NCI-H1417 treated with DMSO at 0.1 percent for 48 hours (cell line): ENCODE measurements at places on chromosomes 4 and X.

DNA sequence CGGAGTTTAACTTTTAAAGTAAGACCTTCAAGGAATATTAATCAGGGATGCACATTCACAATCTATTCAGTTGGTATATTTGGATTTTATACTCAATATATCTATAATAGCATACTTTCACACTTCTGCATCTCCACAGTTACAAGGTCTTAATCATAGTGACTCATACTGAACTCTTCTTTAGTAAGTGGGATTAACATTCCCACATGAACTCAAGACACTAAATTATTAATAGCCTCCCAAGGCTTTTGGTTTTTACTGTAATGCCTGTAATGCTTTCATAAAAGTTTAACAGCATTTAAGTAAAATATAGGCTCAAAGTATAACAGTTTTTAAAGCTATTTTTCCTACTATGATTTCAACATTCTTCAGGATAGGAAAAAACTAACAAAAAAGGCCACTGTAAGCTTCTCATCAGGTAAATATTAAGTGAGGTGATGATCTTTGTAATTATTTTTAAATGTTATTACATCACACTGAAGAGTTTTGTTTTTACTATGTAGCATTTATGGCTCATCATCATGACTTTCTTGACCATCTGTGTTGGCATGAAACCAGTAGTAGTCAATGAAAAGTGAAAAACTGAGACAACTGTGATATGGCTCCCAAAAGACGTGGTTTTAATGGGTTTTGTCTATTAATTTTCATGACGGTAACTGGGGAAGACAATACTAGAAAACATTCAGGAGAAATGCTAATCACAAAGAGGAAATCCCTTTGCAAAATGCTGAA, 91.5 kb upstream of the GALNT7 start:
- no peak for DNase-seq

- DNase-seq, result no peak
Measured at GRCh38 chr4:7156328-7156727, 36.0 kb upstream of the SORCS2 start.

- DNase-seq, result no peak
Measured at GRCh38 chr4:139078926-139079325, 63.3 kb downstream of the NOCT start.

DNA sequence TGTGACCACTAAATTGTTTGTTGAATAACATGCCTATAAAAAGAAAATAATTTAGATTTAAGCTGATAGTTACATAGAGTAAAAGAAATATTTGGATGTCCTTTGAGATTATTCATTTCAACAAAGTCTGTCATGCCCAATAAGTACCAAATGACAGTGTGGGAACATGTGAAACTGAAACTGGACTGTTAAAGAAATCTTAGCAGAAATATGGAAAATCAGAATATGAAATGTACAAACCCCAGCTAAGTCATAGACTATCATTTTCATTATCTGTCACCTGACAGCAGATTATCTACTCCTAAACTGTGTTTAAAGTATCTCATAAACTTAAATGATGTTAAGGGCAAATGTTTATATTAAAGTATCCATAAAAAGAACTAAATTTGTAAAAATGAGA, 437.8 kb upstream of the FAM241A start:
- no peak for DNase-seq

DNA sequence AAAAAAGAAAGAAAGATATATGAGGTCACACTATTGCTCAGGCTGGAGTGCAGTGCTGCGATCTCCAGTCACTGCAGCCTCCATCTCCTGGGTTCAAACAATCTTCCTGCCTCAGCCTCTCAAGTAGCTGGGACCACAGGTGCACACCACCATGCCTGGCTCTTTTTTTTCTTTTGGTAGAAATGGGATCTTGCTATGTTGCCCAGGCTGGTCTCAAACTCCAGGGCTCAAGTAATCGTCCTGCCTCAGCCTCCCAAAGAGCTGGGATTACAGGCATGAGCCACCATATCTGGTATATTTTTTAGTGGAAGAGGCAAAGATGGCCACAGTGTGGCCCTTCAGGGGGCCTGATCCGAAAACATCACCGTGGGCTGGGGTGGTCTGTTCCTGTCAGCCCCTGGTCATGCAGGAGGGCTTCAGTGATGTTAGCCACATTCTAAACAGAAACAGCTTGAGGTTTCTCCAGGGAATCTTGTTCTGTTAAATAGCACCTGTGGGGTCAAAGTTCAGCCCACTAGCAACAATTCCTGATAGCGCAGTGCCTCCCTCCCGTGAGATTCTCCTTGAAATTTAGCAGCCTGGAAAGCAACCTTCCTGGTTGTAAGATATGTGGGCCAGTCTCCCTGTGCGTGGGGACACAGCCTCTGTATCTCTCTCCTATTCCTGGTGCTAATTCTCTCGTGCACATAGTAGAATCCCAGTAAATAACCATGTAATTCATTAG, 7.3 kb upstream of the DHRSX start:
- DNase-seq, result no peak

DNA sequence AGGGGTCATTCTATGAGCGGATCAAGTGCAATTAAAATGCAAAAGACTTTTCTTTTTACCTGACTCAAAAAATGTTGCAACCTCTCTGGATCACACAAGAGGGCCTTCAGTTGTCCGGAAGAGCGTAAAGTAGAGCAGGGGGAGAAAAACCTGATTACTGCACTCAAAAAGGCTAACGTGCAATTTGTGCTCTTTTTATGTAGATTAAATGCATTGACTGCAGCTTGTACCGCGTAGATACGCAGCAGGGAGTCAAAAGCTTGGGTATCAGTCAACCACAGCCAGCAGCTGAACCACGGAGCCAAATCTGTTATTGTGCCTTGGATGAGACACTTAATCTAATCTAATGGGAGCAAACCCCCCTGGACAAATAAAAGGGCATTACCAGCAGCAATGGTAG, 107.3 kb upstream of the RAI2 start:
- peak; percentile 94 for DNase-seq

DNA sequence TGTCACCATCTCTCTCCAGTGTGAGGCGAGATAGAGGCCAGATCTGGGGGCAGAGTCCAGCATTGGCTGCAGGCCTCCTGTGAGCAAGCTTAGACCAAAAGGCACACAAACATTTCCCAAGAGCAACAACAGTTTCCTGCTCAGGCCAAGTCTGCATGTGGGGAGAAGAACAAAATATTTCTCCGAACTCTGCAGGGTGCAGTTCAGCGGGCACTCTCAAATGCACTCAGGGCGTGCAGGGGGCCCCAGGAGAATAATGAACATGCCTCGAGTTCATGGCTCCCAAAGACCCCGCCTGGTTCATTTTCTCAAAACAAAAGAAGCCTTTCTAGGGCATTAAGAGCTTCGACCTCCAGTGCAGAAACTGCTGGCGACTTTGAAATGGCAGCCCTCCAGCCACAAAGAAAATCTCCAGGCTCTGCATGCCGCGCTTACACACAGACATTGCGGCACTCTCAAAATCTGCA, 57.8 kb upstream of the HELT start:
- DNase-seq, result no peak

GRCh38 chrX:46673620-46674359, 85.1 kb downstream of the SLC9A7 start:
- DNase-seq, result no peak

- DNase-seq, result no peak
Measured at GRCh38 chr4:35730414-35730813, 513.9 kb downstream of the ARAP2 start.

GRCh38 chr4:15961781-15962510, 1.0 kb downstream of the FGFBP2 start:
- no peak for DNase-seq

DNA sequence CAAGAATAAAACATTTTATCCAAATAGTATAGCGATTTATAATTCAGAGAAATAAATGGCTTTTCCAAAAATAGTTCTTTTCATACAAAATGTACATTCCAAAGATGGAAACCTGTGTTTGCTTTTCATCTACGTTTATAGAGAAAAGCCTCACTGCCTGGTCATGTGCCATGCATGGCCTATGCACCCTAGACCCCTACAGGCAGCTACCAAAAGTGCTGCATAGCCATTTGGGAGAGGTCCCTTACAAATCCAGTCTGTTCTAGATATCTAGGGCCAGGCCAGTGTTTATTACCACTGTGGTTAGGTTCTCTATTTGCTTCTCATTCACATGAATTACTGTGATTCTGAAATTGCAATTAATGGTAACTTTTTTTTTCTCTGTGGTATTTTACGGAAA, 17.2 kb downstream of the HMGB2 start:
- no peak for DNase-seq

- DNase-seq, result no peak
Measured at GRCh38 chr4:55458164-55458563, 62.4 kb downstream of the TMEM165 start.

DNA sequence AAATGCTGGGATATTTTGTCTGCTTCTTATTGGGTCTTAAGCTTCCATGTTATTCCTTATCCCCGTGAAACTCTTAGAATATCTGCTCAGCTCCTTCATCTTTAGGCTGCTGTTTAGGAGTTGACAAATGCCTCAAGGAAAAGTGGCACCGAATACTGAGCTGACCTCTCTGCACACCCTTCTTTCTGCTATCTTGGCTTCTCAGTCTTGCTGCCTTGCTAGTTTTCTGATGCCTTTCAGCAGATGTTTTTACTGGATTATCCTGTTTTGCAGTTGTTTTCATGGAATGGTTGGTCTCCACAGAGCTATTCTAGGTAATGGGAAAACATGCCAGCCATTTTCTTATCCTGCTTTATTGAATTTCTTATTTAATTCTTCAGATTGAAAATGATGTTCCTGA, 86.3 kb downstream of the GYPE start:
- no peak for DNase-seq

- no peak for DNase-seq
Measured at GRCh38 chr4:164779080-164779479, 25.1 kb downstream of the SMIM31 start.

DNA sequence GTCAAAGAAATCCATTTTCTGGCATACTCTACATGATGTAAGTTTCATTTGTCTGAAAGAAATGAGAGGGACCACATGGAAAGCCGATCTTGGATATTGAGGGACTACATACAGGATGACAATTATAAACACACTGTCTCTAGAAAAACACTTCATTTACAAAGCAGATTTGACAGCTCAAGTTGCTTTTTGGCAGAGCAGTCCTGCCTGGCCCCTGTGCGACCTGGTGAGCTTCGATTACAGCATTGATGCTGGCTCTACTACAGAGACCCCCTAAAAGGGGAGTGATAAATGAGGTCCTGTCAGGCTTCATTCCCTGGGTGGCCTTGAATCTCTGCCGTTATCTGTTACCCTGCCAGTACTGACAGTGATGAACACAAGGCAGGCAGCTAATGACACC, 215.2 kb upstream of the NOCT start:
- no peak for DNase-seq

GRCh38 chr4:4395849-4396627, 9.1 kb downstream of the NSG1 start:
- DNase-seq, result peak; percentile 41

GRCh38 chr4:150867148-150867547, 147.9 kb downstream of the LRBA start:
- DNase-seq, result peak; percentile 49

DNA sequence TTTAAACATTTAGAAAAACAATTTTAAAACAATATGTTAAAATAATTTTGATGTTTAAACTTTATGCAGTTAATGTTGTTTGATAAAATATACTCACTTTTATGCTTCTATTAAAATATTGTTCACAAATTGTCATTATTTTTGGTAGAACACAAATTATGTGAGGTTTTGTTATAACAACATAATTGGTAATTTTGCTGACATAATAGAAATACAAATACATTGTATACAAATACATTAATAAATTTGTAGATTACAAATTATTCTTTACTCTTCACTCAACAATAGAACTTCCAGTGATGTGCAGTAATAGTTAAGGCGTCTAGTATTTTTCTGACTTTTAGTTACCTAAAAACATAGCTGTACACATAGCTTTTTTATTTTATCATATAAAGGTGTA, 1472.4 kb upstream of the ADGRL3 start:
- DNase-seq, result no peak

DNA sequence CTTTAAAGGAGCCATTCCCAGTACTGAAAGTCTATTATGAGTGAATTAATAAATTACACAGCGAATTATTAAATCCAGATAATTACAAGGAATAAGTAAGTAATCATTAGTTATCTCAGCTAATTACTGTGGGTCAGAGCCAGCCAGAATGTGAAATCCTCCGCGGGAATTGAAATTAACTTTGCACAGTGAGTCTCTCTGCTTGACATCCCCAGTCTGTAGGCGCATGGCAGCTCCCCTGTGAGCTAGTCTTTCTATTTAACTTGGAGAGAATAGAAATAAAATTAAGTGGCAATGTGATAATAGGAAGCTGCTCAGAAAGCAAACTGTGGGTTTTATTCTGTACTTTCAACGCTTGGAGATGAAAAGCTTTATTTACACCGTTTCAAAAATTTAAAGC, 7.2 kb downstream of the POU4F2 start:
- no peak for DNase-seq

GRCh38 chrX:148785256-148785655, 284.8 kb downstream of the AFF2 start:
- DNase-seq, result no peak

DNA sequence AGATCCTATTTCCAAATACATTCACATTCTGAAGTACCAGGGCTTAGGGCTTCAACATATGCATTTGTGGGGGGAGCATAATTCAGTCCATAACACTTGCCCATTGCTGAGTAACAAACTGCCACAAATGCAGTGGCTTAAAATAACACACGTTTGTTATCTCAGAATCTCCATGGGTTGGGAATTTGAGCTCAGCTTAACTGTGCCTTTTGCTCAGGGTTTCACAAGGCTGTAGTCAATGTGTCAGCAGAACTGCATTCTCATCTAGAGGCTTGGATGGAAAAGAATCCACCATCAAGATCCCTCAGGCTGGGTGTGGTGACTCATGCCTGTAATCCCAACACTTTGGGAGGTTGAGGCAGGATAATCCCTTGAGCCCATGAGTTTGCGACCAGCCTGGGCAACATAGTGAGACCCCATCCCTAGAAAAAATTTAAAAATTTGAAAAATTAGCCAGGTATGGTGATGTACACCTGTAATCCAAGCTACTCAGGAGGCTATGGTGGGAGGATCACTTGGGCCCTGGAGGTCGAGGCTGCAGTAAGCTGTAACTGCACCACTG, 25.8 kb upstream of the TBL1X start:
- DNase-seq, result no peak

DNA sequence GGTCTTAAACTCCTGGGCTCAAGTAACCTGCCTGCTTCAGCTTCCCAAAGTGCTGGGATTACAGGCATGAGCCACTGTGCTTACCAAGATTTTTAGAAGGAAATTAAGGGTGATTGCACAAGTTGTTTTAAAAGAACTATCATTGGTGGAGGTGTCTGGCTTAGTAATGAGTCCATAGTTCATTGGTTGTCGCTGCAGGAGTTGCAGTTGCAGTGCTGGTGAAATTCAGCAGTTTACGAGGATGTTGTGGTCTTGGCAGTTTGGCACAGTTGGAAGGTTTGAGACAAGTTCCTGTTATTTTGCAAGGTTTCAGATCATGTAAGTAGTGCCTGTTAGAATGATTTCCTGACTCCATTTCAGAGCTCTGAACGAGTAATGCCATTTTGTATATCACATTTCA, 48.1 kb downstream of the RAB40AL start:
- no peak for DNase-seq

- DNase-seq, result peak; percentile 11
Measured at GRCh38 chr4:99885063-99885664, 9.1 kb downstream of the LAMTOR3 start.
